Fibroblast of lung (primary cell): ENCODE measurements at places on chromosomes 2 and 18. TPM values are rescaled to one million over a fixed set of nuclear protein-coding genes. Genes with fewer than 3 reads are reported as not detected.

GRCh38 chr2:72040629-72041571 is 106.8 kb downstream of the CYP26B1 start:
- no peaks in the 10 kb centered on the region for H3K4me1 ChIP-seq
- DNase-seq = no peak
- no peak overlapping the region for H3K4me3 ChIP-seq
- H3K36me3 ChIP-seq = no peaks in the 10 kb centered on the region

DNA sequence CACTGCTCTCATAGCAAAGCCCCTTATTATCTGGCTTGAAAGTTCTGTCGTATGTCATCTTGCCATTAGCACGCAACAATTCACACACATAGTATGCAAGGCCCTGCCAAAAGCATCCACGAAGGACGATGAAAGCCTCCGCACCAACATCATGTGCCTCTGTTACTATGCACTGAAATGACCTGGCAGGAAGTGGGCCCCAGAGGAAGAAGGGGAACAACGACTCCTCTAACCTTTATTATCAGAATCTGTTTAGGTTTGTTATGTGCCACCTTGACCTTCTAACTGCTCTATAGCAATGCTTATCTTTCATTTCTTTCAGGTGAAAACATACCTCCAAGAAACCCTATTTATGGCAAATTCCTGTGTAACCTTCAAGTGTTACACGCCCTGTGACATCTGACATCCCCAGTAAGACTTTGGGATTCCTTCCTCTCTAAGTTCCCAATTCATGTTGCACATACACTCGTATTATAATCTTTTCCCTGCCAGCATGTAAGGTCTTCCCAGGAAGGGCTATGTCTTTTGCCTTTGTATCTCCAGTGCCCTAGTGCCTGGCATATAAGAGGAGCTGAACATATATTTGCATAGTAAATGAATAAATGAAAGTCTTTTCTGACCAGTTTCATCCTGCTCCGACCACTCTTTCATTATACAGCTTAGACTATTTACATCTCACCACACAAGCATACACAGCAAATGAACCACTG is 7.0 kb upstream of the NDUFV2 start:
- peaks cover 12% of the 10 kb centered on the region for H3K4me1 ChIP-seq
- H3K27ac ChIP-seq = peak overlapping the region; percentile 92
- no peaks in the 10 kb centered on the region for H3K27me3 ChIP-seq
- H3K36me3 ChIP-seq = no peaks in the 10 kb centered on the region

DNA sequence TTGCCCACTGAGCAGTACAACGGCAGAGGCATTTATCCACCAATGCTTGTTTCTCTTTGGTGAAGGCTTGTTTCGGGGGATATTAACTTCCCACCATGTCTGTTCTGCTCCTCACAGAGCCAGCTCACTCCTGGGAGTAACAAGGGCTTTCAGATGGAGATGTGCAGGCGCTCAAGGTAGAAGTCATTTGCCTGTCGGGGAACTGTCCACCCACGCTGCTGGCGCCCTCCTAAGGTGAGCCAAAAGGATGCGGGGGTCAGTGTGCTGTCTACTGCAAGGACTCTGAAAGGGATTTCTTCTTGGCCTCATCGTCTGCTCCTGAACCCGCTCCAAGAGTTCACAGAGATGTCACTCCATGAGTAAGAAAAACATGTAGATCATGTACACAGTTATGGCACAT is 57.0 kb upstream of the CYRIA start:
- no peaks in the 10 kb centered on the region for H3K4me1 ChIP-seq
- DNase-seq = no peak
- no peaks in the 10 kb centered on the region for H3K36me3 ChIP-seq
- no peak overlapping the region for H3K27ac ChIP-seq

DNA sequence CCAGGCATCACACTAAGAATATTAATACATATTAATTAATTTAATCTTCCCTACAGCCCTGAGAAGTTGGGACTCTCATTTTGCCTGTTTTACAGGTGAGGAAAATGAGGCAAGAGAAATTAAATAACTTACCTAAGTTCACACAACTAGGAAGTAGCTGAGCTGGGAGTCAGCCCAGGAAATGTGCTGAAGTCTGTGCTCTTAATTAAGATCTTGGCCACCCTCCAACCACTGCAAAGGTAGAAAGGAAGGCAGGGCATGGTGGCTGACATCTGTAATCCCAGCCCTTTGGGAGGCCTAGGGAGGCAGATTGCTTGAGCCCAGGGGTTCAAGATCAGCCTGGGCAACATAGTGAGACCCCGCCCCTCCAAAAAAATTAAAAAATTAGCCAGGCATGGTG is 12.9 kb upstream of the MGAT4A start:
- H3K4me1 ChIP-seq = no peaks in the 10 kb centered on the region
- no peak for DNase-seq
- peaks cover 2% of the 10 kb centered on the region for H3K27me3 ChIP-seq
- H3K36me3 ChIP-seq = no peaks in the 10 kb centered on the region
- no peak overlapping the region for H3K4me3 ChIP-seq

GRCh38 chr18:55779691-55780585 is 191.9 kb upstream of the TCF4 start:
- no peaks in the 10 kb centered on the region for H3K27me3 ChIP-seq
- no peaks in the 10 kb centered on the region for H3K36me3 ChIP-seq
- H3K27ac ChIP-seq = no peak overlapping the region
- DNase-seq = no peak
- peak overlapping the region; percentile 52 for H3K4me3 ChIP-seq

GRCh38 chr18:3610188-3610708 is 160.3 kb downstream of the TGIF1 start:
- DNase-seq = no peak
- no peaks in the 10 kb centered on the region for H3K36me3 ChIP-seq
- no peak overlapping the region for H3K4me3 ChIP-seq
- peaks cover 8% of the 10 kb centered on the region for H3K4me1 ChIP-seq
- no peaks in the 10 kb centered on the region for H3K27me3 ChIP-seq
- H3K27ac ChIP-seq = no peak overlapping the region

DNA sequence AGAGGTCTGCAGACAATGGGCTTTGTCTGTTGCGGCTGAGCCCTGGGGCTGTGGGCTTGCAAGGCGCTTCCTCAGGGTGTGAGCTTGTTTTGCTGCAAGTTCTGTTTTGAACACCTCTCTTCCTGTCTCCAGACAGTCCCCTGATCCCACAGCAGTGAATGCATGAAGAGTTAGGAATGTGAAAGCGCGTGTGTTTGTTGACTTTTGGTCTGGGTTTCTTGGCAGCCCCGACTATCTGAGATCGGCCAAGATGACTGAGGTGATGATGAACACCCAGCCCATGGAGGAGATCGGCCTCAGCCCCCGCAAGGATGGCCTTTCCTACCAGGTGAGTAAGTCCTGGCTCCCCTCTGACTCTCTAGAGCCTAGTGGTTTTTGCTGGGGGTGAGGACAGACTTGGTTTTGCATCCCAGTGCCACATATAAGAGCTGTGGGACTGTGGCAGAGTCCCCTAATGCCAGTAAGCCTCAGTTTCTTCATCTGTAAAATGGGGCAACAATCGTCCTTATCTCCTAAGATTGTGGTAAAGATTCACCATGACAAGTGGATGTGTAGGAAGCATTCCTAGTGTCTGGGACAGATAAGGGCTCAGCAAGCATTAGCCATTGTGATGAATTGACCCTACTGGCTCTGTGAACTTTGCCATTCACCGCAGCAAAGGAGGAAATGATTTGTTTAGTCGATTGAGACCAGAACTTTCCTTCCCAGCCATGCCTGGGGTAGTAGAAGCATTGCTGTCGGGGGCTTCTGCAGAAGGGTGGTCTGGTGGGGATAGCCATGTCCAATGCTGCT is 3.0 kb downstream of the LBH start:
- H3K27ac ChIP-seq = no peak overlapping the region
- peak; percentile 76 for DNase-seq
- peaks cover 35% of the 10 kb centered on the region for H3K4me1 ChIP-seq
- peak overlapping the region; percentile 95 for H3K4me3 ChIP-seq
- no peaks in the 10 kb centered on the region for H3K27me3 ChIP-seq

- no peak overlapping the region for H3K4me3 ChIP-seq
- H3K36me3 ChIP-seq = no peaks in the 10 kb centered on the region
- no peak overlapping the region for H3K27ac ChIP-seq
- DNase-seq = peak; percentile 17
- no peaks in the 10 kb centered on the region for H3K27me3 ChIP-seq
Observed at GRCh38 chr2:99926986-99927385, 215.4 kb downstream of the AFF3 start.

DNA sequence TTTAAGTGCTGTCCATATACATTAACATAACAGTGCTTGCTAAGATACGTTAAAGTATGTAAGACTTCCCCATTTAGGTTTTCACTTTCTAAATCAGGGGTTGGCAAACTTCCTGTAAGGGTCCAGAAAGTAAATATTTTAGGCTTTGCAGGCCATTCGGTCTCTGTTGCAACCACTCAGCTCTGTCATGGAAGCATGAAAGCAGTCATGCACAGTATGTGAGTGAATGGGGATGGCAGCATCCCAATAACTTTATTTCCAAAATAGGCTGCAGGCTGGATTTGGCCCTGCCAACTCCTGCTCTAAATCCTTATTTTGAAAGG is 128.7 kb downstream of the PLA2R1 start:
- no peak overlapping the region for H3K4me3 ChIP-seq
- H3K27me3 ChIP-seq = no peaks in the 10 kb centered on the region
- H3K4me1 ChIP-seq = no peaks in the 10 kb centered on the region
- peak; percentile 64 for DNase-seq
- H3K27ac ChIP-seq = no peak overlapping the region

DNA sequence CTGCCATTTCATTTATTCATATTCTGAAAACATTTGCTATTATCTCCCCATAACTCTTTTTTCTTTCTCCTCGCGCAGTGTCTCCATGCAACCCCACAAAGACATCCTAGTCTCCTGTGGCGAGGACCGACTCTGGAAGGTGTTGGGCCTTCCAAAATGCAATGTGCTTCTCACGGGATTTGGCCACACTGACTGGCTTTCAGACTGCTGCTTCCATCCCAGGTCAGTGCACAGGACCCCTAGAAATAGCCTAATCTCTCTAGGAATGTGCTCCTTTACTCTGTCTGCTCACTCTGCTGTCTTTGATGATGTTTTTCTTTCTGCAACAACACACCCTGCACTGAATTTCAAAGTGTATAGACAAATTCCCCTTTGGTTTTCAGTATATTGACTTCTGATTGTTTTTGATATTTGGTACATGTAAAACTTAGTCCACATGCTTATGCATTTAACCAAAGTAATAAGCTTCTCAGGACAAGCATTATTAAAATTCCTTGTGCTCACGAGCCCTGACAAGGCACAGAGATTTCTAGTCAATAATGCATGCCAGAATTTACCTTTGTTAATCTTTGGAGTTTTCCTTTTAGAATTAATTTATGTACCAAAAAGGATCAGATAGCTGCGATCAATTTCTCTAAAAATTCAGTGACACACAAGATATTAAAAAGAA is 548.3 kb upstream of the VWC2L start:
- H3K27ac ChIP-seq = no peak overlapping the region
- no peaks in the 10 kb centered on the region for H3K27me3 ChIP-seq
- no peak overlapping the region for H3K4me3 ChIP-seq
- H3K4me1 ChIP-seq = no peaks in the 10 kb centered on the region

DNA sequence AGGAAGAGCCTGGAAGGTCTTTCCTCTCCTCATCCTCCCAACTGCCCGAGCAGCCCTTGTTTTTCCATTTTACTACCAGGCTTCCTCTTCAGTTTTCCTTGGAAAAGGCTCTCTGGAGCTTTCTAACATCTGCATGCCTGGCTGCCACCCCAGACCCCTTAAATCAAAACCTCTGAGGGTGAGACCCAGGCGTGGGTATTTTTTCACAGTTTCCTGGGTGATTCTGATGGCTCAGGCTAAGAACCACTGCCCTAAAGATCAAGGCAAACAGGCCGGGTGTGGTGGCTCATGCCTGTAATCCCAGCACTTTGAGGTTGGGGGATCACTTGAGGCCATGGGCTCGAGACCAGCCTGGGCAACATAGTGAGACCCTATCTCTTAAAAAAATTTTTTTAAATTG is 35.4 kb downstream of the EMILIN2 start:
- H3K4me1 ChIP-seq = peaks cover 15% of the 10 kb centered on the region
- H3K4me3 ChIP-seq = no peak overlapping the region
- peak overlapping the region; percentile 82 for H3K27ac ChIP-seq
- no peaks in the 10 kb centered on the region for H3K36me3 ChIP-seq
- H3K27me3 ChIP-seq = no peaks in the 10 kb centered on the region

The COQ10B gene
- 38.8 and 41.9 TPM in 2 replicates for total RNA-seq

The NT5DC4 gene
- total RNA-seq = not detected in 2 replicates

The ANKRD62 gene
- total RNA-seq = not detected in 2 replicates

The CFC1 gene
- not detected in 2 replicates for total RNA-seq

The RBBP8 gene
- 21.0 and 27.5 TPM in 2 replicates for total RNA-seq

The CCDC93 gene
- total RNA-seq = 24.4 and 32.0 TPM in 2 replicates
